ENCODE measurements at places on chromosomes 1 and 21. TPM values are rescaled to one million over a fixed set of nuclear protein-coding genes. Genes with fewer than 3 reads are reported as not detected.

MEF2D gene
- total RNA-seq = 3.9 TPM

VHLL gene
- not detected for total RNA-seq

GBP6 gene
- not detected for total RNA-seq

- DNase-seq = peak; percentile 68
Observed at GRCh38 chr1:202968895-202969295, 1.8 kb upstream of the CYB5R1 start.

DNA sequence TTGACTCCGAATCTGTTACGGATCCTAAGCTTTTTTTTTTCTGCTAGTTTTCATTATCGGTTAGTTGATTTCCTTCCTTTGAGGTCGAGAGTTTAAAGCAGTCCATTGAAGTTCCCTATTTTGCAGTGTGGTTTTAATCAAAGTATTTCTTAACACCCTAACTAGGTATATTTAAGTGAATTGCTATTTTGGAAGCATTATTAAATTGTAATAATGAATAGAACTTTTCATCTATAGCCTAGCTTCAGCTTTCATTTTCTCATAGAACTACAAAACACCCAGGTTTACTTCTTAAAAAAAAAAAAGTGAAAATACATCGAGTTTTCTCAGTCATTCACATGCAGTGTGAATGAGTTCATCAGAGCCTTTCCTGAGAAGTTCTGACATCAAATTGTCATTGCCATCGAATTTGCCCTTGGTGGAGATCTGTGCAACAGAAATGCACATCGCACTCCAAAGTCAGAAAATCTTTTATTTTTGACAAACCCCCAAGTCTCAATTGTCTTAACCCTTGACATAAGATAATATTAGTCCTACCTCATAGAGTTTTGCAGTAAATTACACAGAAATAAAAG is 1.1 kb upstream of the LBR start:
- no peak for DNase-seq
